GM23248 (cell line): ENCODE measurements at places on chromosomes 4 and X. TPM values are rescaled to one million over a fixed set of nuclear protein-coding genes. Genes with fewer than 3 reads are reported as not detected.
A peak's percentile ranks its signal among the peaks of the same experiment; 100 is the strongest.

UGT8 gene
- total RNA-seq, result not detected in 2 replicates

DNA sequence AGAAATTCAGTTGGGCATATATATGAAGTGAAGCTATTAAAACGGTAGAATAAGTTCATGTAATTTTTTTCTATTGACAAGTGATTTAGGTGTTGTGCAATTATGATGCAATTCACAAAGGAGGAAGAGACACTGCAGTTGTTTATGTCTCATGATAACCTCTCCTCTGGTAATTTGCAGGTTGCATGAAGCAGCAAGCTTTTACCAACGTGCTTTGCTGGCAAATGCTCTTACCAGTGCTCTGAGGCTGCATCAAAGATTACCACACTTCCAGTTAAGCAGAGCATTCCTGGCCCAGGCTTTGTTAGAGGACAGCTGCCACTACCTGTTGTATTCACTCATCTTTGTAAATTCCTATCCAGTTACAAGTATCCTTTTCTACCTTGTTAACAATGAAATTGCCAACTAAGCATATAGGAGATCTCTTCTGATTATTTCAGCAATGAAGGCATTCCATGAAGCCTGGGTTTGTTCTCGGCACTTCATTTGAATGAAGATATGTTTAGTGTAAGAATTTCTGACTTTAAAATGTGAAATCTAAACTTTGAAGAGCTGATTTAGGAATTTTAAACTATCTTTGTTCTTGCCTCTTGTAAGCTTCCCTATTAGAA, 3.9 kb downstream of the TMEM33 start:
- DNase-seq, result peak; percentile 14

TMSB15A gene
- total RNA-seq, result 1.0 and 1.4 TPM in 2 replicates

GRCh38 chr4:33724685-33725084, 2519.6 kb downstream of the ARAP2 start:
- DNase-seq, result no peak

CHIC1 gene
- total RNA-seq, result 7.9 and 10.4 TPM in 2 replicates

- DNase-seq, result peak; percentile 61
Observed at GRCh38 chr4:52142816-52143215, 91.7 kb downstream of the SPATA18 start.

DNA sequence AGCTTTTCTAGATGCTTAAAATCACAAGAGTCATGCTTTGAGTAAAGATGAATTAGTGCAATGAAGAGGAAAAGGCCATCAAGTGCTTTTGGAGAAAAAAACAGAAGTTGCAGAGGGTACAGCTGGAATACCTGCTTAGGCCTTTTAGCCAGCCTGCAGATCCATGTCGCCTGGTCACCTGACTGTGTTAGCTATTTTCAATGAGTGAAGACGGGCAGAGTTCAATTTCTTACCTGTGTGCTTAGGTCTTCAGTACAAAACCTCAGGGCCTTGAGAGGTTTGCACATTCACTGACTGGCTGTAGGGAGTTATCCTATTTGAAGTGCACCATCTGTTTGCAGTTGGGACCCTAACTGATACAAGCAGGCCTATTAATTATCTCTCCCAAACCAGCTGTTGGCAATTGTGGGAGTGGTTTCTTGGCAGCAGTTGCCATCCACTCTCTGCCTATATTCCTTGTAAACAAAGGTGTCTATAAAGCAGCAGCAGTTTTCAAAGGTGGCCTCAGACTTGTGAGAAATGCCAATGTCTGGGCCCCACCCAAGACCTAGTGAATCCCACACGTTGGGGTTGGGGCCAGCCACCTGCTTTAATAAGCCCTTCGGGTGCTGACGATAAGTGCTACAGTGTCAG, 16.3 kb upstream of the FAT1 start:
- DNase-seq, result no peak

DNA sequence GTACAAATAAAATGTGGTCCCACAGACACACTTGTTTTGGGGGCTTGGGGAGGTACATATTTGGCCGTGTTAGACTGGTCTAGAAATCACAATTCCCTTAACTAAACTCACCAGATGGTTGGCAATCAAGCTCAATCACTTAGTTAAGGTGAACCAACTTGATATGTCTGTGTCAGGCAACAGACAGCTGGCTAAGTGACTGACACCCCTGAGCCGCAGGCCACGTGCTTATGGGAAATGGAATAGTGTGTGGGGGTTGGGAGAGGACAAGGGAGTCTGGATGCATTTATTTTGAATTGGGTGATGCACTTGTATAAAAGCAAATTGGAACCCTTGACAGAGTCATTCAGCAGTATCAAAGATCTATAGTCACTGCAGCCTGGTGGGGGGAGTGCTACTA, 209.0 kb downstream of the HS6ST2 start:
- DNase-seq, result no peak

GRCh38 chr4:87007528-87008446, 73.0 kb downstream of the AFF1 start:
- DNase-seq, result peak; percentile 75

- no peak for DNase-seq
Observed at GRCh38 chrX:21933077-21933476, 7.4 kb upstream of the SMS start.
